ENCODE measurements at places on chromosomes 2 and 18.

DNA sequence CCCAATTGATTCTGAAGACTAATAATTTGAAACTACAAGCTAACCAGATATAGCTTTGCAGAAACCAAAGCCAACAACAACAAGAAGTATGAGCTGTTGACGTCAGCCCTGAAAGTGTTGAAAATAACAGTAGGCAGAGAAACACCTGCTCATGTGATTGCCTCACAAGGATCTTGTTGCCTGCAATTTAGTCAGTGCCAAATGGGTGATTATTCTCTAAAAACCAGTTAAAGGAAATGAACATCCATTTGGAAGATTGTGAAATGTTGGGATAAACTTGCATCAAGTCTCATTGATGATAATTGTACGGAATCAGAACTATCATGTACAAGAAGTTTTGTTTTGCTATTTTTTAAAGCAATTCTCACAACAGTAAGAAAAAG, 2.8 kb downstream of the CYTIP start:
- DNase-seq = no peak

DNA sequence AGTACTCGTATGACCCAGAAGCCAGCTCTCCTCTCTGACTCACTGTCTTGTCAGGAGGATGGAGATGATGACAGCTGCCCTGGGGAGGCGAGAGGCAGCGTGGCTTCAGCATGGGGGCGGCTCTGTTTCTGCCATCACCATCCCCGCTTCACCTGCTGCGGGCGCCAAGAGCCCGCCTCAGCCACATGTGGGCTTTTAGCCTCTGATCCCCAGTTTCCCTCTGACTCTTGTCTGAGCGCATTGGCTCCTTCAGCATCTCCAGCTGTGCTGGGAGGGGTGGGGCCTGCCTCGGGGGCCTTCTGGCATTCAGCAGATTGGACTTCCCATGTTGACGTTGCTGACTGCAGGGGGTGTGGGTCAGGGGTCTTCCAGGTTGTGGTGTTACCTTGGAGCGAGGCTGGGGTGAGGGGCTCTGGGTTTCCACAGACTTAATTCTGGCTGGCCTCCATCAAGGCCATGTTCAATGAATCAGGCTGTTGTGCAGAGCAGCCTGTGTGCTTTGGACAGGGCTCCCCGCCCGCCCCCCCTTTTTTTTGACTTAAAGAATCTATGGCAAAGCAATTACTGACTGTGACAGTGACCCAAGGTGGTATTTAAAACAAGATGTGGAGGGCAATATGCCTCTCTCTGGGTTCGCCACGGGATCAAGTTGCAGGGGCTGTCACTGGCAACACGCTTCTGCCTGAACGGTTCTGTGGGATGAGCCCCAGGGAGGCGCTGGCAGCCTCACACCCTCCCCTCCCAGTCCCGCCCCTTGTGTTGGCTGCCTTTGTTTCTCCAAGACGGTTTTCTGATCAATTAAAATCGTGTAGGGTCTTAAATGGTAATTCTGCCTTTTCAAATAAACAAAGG, 228.3 kb downstream of the LDLRAD4 start:
- no peak for DNase-seq

GRCh38 chr2:231716666-231717280, 8.4 kb downstream of the PTMA start:
- no peak for DNase-seq

- peak; percentile 50 for DNase-seq
Measured at GRCh38 chr2:20573620-20574422, 77.1 kb downstream of the HS1BP3 start.

DNA sequence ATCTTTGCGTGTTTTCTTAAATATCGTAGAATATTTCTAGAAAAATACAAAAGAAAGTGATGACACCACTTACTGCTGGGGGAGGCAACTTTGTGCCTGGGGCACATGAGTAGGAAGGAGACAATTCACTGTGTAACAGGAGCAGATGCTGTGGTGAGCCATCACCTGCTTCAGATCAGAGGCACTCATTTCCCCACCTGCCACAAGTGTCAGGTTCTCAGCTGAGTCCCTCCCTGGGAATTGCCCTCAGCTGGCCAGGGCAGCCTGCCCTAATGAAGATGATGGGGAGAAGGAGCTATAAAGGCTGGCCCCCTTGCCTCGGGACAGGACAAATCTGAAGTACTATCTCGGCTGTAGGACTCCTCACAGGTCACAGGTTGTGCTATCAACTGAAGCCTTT, 322.8 kb downstream of the STK39 start:
- no peak for DNase-seq

GRCh38 chr2:60071490-60071831, 482.0 kb downstream of the BCL11A start:
- no peak for DNase-seq

DNA sequence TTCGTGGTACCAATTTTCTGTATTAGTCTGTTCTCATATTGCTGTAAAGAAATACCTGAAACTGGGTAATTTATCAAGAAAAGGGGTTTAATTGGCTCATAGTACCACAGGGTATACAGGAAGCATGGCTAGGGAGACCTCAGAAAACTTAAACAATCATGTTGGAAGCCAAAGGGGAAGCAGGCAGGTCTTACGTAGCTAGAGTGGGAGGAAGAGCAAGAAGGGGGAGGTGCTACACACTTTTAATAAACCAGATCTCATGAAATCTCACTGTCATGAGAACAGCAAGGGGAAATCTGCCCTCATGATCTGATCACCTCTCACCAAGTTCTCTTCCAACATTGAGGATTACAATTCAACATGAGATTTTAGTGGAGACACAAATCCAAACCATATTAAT, 226.8 kb upstream of the TPO start:
- DNase-seq = no peak

DNA sequence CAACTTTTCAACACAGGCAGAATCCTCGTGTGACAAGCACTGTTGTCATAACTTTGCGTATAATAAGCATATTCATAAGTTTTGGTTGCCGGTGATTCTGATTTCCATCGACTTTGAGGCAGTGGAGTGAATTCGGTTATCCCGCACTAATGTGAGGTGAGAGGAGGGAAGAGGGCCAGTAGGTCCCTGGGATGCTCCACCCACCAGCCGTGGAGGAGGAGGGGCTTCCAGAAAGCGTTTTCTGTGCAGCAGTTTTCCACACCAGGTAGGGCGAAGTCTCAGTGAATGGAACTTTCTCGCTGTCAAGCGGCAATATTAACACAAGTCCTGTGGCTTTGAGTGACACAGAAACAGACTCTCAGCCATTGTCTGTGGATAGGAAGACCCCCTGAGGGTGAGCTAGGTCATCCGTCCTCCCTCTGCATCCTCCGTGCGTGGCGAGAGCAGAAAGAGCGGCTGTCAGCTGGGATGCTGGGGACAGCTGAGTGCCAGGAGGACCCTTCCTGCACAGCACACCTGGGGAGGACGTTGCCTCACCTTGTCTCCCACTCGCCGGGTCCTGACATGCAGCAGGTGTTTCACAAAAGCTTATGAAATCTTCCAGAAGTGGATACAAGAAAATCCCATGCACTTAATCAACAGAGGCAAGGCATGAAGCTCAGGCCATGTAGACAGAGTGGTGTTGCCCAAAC, 67.5 kb downstream of the DCDC2C start:
- DNase-seq = no peak

All from right lung (tissue), 10 donors.